ENCODE measurements at places on chromosomes 2 and 18.

DNA sequence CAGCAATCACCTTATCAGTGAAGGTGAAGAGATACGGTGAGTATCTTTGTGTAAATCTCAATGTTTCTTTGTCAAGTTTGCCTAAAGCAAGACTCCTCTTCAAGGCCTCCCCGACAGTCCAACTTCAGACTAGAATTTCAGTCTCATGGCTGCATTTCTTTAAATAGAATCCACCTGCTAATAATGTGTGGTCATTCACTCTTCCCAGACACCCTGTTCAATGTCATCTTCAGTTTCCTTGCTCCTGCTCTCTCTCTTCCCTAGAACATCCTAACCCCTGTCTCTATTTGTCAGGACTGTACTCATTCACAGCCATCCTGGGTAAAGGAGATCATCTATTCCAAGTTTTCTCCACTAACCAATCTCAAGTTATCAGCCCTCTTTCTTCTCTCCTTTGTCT, 267.3 kb downstream of the EN1 start:
- no peak for DNase-seq

DNA sequence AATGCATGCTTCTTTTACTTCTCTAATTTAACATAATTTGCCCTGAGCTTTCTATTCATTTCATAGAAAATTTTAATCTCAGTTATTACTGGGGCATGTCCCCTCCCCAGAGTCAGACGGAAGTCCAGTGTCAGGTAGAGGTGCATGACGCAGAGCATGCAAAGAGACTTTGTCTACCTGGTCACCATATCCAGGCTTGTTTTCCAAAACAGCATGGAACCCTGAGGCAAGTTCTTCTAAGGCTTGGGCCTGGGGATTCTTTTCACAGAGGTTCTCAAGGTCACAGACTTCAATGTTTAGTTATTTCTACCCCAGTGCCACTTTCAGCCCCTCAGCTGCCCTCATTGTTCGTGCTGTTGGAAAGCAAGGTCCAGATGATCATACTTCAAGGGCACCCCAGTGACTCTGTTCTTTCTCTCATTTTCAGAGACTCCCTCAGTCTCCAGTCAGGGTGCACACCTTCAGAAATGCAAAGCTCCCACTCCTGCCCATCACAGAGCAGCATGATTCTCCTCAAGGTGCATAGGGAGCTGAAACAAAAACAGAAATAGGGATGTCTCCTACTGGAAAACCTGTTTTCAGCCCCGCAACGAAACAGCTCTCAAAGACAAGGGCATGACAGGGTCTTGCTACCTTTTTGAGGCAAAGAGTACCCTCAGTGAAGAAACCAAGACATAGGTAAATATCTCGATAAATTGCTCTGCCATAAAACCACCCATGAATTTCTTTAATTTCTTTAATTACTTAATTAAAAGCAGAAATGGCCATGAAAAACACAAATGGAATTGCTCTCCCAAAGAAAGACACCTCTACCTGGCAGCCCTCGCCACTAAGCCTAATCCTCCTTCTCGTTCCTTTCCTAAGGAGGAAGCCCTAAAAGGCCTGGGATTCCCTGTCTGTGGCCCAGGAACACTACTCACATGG, 9.5 kb upstream of the EVA1A start:
- DNase-seq: no peak

DNA sequence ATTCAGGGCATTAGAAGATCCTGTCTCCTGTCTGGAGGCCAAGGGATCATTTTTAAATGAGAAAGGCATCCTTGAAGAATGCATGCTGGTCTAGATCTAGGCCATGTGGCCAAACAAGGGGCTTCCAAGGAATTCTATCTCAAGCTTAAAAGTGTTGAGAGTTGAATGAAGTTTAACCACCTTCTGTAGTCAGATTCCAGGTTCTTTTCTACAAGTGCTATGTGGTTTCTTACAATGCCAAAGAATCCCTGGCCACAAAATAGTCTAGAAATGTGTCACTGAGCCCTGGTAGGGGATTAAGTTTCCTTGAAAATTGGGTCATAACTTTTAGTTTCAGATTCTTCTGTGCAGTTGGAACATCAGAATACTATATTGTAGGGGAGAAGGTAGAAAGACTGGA, 640.7 kb upstream of the ACVR2A start:
- no peak for DNase-seq

DNA sequence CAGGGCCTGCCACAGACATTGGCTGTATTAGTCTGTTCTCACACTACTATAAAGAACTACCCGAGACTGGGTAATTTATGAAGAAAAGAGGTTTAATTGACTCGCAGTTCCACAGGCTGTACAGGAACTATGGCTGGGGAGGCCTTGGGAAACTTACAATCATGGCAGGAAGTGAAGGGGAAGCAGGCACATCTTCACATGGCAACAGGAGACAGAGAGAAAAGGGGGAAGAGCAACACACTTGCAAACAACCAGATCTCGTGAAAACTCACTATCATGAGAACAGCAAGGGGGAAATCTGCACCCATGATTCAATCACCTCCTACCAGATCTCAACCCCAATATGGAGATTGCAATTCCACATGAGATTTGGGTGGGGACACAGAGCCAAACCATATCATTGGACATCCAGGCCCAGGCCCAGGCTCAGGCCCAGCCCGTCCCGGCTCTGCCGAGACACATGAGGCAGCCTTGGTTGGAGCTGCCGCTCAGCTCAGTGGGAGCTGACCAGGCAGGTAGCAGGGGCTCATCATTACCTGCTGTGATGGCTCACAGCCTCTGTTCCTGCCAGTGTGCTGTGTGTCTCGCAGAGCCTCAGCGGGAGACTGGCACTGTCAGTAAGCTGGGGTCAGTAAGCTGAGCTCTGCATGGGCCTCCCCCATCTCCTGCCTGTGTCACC, 8.6 kb upstream of the RALB start:
- no peak for DNase-seq

- DNase-seq: no peak
These were observed 423.3 kb downstream of the LPIN1 start for GRCh38 chr2:12169721-12170120.

DNA sequence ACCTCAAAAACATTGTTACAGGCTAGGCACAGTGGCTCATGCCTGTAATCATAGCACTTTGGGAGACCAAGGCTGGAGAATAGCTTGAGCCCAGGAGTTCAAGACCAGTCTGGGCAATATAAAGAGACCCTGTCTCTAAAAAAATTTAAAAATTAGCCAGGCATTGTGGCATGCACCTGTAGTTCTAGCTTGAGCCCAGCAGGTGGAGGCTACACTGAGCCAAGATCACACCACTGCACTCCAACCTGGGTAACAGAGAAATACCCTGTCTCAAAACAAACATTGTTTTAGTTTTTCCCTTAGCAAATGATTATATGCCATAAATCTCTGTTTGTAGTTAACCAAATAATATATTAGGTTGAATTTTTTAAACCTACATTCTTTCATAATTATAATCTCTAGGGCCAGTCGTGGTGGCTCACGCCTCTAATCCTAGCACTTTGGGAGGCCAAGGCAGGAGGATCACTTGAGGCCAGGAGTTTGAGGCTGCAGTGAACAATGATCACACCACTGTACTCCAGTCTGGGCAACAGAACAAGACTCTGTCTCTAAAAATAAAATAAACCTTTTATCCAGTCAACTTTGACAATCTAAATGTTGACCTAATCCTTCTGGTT, 13.3 kb upstream of the CYP20A1 start:
- DNase-seq: peak; percentile 17

- no peak for DNase-seq
These were observed 49.4 kb downstream of the CCDC102B start for GRCh38 chr18:68847219-68847837.

GRCh38 chr2:72689579-72690195, 136.1 kb downstream of the EXOC6B start:
- DNase-seq: no peak

GRCh38 chr2:233422050-233422639, 67.9 kb downstream of the DGKD start:
- peak; percentile 51 for DNase-seq

DNA sequence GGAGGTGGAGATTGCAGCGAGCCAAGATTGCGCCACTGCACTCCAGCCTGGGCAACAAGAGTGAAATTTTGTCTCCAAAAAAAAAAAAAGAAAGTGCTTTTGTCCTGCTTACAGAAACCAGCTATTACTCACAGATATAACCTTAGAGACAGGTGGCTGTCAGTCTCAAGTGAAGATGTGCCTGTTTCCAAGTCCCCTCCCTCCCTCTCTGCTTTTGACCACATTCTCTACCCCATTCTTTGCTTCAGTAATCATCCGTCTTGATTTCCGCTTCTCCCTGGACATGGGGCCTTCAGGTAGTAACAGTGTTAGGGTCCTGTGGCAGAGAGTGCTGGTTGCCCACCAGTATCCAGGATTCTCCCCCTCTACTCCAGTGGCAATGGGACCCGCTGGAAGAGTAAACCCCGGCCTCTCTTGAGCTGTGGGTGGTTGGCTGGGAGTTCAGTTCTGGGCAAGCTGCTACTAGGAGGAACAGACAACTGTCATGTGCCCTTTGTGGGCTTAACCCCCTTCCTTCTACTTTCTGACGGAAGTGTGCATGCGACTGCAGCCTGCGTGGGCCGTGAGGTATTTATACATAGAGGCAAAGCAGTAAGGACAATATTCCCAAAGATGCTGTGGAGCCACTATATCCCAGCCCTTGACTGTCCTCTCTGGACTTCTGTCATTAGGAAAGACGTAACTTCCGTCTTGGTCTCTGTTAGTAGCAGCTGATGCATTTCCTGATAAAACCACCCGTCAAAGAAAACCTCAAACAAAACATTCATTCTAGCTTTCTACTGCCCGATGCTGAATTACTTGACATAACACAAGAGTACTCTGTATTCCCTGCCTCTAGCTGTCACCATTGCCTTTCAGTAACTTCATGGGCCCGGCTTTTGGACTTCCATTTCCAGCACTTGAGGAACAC, 17.8 kb downstream of the PDCL3 start:
- DNase-seq: peak; percentile 44

GRCh38 chr2:186422226-186422625, 63.8 kb upstream of the ZC3H15 start:
- no peak for DNase-seq

- no peak for DNase-seq
These were observed 312.2 kb upstream of the EPAS1 start for GRCh38 chr2:45984896-45985473.

DNA sequence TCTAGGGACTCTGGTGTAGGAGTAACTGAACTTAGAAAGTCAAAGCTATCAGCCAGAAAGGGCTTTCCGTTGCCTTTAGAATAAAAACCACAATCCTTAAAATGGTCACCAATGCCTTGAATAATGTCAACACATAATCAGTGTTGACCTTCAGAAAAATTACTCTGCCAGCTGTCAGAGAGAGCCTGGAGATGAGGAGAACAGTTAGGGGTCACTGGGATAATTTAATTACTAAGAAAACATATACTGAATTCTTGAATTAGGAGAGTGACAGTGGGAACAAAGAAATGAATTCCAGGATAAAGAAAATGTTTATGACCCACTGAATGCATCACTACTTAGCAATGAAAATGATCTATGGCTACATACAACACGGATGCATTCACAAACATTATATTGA, 23.4 kb upstream of the UGP2 start:
- DNase-seq: no peak

- DNase-seq: no peak
These were observed 264.6 kb upstream of the TRIB2 start for GRCh38 chr2:12452185-12452584.

DNA sequence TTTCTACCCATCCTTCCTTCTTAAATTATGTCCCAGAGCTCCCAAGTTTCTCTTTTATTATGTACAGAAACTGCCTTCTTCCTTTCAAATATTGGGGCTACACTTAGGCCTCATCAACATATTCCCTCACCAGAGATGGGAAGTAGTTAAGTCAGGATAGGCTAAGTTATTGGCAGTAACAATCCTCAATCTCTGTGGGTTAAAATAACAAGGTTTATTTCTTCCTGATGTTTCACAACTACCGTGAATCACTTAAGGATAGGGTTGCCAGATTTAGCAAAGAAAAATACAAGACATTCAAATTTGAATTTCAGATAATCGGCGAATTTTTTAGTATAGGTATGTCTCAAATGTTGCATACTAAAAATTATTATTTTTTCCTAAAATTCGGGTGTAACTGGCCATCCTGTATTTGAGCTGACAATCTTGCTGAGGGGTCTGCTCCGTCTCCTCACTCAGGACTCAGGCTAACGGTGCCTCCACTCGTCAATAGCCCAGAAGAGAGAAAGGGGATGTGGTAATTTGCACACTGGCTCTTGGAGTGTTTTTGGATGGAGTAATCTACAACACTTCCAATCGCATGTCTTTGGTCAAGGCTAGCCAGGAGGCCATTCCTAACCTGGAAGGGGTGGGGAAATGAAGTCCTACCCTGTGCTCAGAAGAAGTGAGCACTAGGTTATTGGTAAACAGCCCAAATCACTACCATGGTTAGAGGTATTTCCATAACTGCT, 91.7 kb downstream of the ACTR3 start:
- DNase-seq: no peak

- DNase-seq: no peak
These were observed 769 bp downstream of the ATF2 start for GRCh38 chr2:175167076-175167791.

- no peak for DNase-seq
These were observed 47.3 kb downstream of the TCF7L1 start for GRCh38 chr2:85180322-85181133.

DNA sequence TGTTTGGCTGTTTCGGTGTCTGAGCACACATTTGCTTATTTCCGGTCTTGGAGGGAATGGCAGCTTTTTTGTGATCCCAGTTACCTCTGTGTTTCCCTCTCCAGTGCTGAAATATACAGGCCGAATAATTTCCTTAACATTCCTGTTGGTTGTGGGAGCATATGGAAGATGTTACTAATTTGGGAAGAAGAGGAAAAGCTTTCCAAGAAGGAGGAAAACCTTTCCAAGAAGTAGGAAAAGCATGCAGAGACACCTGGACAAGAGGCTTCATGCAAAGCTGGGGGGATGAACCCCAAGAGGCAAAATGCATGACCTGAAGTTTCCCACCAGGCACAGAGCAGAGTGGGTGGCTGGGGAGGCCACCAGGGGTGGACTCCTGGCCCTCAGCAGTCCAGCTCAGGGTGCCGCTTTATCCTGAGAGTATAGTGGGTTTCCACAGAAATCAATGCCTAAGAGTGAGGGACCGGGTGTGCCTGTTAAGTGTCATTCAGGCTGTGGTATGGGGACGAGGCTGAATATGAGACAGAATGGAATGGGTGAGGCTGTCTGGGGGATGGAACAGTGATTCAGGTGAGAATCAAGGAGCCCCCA, 25.5 kb upstream of the GNAL start:
- DNase-seq: no peak

DNA sequence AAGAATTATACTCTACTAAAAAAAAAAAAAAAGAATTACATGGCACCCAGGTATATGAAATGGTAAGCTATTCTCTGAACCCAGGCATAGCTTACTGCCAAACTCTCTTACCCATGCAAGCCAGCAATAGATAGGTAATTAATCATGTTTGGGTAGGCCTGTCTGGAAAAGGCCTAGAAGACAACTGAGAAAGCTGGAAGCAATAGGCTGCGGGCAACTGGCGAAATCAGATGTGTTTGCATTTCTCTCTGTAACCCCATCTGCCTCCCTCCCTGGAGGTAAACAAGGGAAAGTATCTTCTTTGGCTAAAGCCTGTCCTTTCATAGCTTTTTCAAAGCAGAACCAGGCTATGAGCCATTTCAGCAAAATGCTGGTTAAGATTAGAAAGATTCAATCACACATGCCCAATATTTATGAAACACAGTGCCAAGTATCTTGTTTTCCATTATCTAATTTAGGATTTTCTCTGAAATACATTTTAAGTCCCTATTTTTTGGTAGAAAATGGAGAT, 934.8 kb upstream of the DDX18 start:
- no peak for DNase-seq
